ENCODE measurements at places on chromosomes 2 and 18. TPM values are rescaled to one million over a fixed set of nuclear protein-coding genes. Genes with fewer than 3 reads are reported as not detected.

DNA sequence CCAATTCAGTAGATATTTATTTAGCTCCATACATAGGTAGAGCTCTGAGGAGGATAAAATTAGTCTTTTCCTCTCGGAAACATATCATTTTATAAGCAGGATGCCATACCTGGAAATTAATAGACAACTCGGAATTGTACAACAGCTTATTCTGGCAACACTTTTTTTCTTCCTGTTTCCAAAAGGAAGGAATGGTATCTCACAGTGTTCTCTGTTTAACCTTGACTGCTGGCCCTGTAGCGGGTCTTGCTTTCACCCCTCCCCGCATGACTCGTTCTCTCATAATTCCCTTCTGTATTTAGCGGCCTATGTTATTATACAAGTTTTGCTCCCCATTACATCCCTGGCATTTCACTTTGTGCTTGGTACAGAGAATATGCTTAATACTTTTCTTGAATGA is 2.5 kb upstream of the KYNU start:
- DNase-seq: no peak

DPYSL5 gene
- not detected for total RNA-seq

DNA sequence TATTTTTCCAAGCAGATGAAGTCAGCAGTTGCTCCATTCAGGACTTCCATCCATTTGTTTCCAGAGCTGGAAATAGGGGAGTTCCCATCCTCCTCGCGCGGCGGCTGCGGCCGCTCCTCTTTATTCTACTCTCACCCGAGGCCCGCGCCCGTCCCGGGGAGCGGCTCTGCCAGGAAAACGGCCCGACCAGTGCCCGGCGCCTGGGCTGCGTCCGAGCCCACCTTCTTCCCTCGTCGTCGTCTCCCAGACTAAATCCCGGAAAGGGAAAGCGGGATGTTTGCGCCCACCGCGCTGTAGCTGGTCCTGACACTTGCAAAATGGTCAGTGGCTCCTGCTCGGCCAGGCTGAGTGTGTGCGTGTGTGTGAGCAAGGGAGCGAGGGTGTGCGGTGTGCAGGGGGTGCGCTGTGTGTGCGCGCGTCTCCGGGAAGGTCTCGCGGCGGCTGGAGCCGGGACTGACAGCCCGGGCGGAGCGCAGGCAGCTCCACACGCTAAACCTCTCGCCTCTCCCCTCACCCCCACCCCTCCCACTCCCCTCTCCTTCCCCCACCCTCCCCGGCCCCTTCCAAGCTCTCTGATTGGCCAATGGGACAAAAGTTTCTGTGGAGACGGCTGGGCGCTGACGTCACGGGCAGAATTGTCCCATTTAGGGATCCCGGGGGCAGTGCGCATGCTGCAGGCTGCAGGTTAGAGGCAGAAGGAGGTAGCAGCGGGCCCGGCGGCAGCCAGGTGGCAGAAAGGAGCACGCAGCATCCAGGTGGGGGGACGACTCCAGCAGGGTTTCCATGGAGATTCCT is at the start of gene NOL4:
Gene NOL4, minus strand, starts transcription at position 491 of the 795 bp plus-strand sequence. CDS start 1,660 bp downstream, outside the sequence.
- no peak for DNase-seq

ARHGEF4 gene
- total RNA-seq: 0.47 TPM

Measured in activated CD4-positive, alpha-beta T cell treated with anti-CD3 and anti-CD28 coated beads, Interleukin-2, amount 10 ng/mL, durations not matched to agents 7 days and 5 days (primary cell).